ENCODE measurements at places on chromosomes 5 and 9.

GRCh38 chr9:2597483-2597882, 24.1 kb upstream of the VLDLR start:
- no peak for DNase-seq

GRCh38 chr5:177426566-177427210, at the start of gene GRK6:
TSS of gene GRK6 (plus strand) at chr5:177426676. CDS start at chr5:177426846, 170 bp downstream.
- DNase-seq: no peak

- DNase-seq: no peak
Observed at GRCh38 chr5:76489877-76490688, 87.0 kb downstream of the IQGAP2 start.

- no peak for DNase-seq
Observed at GRCh38 chr9:136544964-136545691, 720 bp downstream of the NOTCH1 start.

DNA sequence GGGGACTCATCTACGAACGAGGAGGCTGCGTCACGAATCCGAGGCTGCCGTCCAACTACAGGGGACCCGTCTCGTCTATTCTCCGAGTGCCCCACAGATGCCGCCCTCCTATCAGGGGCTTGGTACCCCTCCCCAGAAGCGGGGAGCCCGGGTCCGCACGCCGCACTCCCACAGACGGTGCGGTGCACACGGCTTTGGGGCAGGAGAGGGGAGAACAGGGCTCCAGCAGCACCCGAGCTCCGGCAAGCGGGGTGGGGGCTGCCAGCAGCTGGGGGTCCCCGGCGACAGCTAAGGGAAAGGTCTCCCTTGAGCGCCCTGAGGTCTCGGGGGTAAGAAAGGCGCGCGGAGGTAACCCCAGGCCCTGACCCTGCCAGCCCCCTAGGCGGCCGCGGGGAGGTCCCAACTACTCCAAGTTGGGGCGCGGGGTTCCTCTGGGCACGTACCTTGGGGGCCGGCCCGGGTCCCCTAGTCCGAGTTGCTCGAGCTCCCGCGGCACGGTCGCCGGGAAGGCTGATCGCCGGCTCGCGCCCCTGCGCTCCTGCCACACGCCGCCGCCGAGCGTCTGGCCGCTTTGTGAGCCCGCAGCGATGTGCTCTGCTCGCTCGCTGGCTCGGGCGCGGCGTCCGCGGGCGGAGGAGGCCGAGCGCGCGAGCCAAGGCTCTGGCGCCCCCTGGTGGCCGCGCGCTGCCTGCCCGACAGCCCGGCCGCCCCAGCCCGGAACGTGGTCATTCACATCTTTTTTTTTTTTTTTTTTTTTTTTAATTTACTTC, at the start of gene SPOCK1:
Gene SPOCK1 (minus strand): TSS at position 591 of the 770 bp plus-strand sequence.
- peak; percentile 25 for DNase-seq

DNA sequence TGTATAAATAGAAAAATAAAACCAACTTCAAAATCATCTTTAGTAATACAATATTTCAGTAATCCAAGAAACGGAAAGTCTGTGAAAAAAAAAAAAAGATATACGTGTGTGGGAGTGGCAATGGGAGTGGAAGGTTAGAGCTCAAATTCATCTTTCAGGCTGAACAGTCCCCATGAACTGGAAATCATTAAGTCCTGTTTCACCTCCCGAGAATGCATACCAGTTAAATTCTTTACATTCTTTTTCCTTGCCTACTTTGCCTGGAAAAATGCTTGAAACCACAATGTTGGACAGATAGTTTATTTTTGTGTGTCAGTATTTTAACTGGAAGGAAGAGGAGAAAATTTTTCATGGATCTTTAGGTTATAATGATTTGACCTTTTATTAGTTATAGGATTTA, 166.8 kb downstream of the MUSK start:
- no peak for DNase-seq

GRCh38 chr5:161863259-161863658, 15.3 kb downstream of the GABRA1 start:
- DNase-seq: no peak

DNA sequence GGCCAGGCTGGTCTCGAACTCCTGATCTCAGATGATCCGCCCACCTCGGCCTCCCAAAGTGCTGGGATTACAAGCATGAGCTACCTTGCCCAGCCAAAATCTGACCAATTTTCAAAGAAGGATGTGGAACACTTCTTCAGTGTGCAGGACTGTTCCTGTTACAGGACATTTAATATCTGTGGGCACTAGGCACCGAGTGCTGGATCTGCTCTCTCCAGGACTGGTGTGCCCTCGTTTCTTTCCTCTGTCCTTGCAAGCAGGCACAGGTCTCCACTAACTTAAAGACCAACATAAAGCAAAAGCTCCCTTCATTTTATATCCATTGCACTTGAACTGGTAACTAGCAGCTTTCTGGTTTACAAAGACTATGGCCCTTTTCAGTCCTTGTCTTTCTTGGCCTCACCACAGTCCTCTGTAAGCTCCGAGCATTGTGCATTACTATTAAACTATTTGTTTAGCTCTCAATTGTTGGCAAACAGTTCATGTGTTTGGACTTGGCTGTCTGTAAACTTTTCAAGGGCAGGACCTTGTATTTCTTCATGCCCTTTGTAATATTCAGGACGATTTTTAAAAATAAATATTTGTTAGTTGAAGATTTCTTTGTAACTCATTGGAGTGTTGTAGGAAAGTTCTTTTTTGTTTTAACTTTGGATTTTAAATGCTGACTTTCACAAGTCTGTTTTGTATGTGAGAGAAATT, 37.3 kb downstream of the ARHGEF28 start:
- no peak for DNase-seq

GRCh38 chr9:89873801-89874200, 269.0 kb downstream of the GADD45G start:
- DNase-seq: no peak

DNA sequence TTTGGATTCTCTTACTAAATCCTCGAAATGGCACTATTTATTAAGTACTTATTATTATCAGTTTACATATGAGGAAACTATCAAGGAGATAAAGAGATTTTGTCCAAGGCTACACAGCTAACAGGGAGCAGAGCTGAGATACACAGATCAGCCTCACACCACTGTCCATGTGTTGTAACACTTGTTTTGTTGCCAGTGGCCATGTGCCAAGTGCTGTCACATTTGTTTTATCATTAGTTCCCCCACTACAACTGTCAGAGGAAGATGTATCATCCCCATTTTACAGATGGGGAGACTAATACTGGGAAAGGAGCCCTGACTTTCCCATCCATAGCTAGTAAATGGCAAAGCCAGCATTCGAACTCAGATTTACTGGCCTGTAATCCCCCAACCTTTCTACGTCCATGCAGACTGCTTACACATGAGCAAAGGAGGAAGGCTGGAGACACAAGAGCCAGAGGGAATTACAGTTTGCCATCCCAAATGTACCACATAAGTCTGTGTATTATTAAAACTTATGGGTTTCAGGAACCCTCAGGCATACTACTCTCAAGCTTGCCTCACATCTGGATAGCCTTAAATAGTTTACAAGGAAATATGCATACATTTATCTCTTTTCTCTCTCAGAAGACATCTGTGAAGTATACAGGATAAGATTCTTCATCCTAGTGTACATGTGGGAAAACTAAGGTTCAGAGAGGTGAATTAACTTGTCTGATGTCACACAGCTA, 25.1 kb downstream of the PAPPA start:
- DNase-seq: no peak

GRCh38 chr9:91042541-91042940, 240.9 kb downstream of the SYK start:
- no peak for DNase-seq

DNA sequence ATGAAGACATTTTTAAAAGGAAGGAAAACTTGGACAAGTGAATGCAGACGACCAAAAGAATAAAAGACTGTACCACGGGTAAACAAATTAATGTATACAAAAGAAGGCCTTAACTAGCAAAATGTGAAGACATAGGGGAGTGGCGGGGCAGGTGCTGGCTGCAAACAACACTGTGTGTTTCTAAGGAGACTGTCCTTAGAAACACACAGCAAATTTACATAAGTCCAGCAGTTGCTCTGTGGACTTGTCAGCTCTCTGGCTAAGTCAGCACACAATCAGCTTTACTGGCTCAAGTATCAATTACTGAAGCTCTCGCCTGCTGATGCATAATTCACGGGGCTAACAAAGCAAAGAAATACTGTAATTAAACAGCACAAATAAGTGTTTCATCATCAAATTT, 24.8 kb downstream of the PTBP3 start:
- no peak for DNase-seq

DNA sequence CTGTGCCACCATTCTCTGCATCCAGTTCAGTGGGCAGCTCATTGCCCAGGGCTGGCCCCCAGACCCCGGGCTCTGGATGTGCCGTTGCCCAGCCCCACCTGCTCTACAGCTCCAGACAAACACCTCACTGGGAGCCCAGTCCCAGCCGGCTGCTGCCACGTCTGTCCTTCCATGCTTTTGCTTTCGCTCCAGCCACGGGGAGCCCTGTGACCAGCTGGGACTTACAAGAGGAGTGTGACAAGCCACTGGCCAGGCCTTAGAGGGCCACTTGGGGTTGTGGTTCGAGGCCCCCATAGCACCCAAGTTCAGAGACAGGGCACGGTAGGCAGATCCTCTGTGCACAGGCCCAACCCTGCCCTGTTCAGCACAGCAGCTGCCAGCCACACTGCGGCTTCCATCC, 142.0 kb downstream of the ADAMTS2 start:
- DNase-seq: no peak

DNA sequence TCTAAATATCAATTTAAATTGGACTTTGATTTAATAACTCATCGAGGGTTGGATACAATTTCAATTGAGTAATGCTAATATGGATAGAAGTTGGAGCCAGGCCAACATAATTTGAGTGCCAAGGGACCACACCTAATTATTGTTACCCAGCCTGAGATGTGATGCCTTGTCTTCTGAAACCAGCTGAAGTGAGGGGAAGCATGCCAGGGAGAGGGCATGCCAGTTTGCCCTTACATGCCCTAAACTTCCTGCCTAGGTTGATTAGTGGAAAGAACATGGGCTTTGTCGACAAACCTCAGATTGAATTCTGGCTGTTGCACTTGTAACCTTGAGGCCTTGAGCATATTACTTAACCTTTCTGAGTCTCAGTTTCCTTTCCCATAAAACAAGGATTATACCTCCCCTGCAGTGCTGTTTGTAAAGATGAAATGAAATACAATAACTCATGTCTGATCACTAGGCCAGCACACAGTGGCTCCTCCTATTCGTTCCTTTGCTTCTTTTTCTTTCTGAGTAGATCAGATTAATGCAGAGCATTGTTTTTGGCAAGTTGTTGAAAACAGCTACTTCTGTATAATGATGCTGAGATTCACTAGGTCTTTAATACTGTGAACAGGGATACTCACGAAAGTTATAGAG, 412.8 kb downstream of the TLE4 start:
- DNase-seq: no peak

DNA sequence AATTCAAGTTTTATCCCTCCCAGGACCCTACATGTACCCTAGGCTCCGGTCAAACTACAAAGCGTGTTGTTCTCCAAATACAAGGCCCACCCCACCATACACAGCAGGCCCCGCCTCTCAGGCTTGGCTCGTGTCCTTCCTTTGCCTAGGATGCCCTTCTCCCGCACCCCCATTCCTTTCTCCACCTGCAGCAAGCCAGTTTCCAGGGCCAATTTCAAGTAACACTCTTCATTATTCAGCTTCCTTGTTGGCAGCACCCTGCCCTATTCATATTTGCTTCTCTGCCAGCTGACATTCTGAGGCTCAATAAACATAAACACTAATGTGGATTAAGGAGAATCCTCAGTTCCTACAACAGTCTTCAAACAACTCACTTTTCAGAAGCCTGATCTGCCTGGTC, 31.7 kb downstream of the EPB41L4B start:
- DNase-seq: no peak

DNA sequence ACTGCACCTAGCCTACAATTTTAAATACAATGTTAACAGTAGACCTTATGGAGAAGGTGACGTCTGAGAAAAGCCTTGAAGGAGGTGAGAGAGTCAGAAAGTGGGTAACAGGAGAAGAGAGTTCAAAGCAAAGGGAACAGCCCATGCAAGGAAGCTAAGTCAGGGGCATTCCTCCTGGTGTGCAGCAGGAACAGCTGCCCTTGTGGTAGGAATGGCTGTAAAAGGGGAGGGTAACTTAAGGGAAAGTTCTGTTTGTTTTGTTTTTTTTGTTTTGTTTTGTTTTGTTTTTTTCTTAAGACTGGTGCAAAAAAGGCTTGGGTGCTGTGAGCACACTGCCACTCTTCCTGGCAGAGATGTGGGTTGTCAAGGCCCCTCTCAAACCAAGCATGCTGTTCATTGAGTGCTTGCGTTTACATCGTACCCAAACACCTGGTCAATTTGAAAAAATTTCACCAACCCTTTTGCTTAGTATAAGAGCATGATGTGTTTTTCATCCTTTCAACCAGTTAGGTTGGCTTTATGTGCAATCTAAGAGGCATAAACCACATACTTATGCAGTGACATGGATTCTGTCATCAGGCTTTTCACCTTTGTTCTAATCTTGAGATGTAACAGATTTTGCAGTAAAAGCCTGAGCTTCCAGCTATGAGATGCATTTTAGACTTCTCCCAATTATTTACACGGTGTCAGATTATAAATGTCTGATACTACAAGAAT, 279.7 kb downstream of the GLIS3 start:
- peak; percentile 35 for DNase-seq

GRCh38 chr9:77999231-77999631, 32.4 kb downstream of the GNAQ start:
- DNase-seq: no peak

- no peak for DNase-seq
Observed at GRCh38 chr9:69871118-69871834, 50.7 kb downstream of the CFAP95 start.

- DNase-seq: no peak
Observed at GRCh38 chr5:6466975-6467567, 18.4 kb downstream of the UBE2QL1 start.

- DNase-seq: peak; percentile 82
Observed at GRCh38 chr5:71586052-71586940, 844 bp upstream of the MCCC2 start.

DNA sequence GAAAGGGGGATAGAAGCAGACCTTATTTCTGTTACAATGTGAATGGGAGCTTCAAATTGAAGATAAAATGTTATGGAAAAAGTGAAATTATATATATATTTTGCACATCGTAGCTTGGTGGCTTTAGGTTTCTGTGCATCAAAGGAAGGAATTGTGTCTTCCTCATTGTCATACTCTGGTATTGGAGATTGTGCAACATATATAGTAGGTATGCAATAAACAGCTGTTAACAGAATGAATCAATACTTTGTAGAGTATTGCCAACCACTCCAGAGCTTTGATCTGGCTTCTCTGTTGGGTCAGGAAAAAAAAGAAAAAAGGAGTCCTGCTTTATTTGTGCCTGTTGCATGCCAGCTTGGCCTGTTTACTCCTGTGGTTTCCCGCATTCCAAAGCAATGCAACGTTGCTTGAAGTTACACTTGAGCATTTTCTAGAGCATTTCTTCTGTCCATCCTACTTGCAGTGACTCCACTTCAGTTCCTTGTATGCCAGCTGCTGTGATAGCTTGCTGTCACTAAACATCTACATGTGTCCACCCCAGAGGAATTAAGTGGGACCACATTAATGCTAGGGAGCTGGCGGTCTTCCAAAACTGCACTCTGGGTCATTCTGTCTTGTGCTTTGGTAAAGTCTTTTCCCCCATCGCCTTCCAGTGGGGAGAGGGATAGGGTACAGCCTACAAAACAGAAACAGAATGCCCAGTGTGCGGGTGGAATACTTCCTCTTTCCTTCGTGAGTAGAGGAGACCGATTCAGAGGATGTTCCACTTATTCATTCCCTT, 62.0 kb upstream of the MEF2C start:
- no peak for DNase-seq

All from NCI-H187 (cell line).